ENCODE measurements at places on chromosomes 1 and 21. TPM values are rescaled to one million over a fixed set of nuclear protein-coding genes. Genes with fewer than 3 reads are reported as not detected.

DNA sequence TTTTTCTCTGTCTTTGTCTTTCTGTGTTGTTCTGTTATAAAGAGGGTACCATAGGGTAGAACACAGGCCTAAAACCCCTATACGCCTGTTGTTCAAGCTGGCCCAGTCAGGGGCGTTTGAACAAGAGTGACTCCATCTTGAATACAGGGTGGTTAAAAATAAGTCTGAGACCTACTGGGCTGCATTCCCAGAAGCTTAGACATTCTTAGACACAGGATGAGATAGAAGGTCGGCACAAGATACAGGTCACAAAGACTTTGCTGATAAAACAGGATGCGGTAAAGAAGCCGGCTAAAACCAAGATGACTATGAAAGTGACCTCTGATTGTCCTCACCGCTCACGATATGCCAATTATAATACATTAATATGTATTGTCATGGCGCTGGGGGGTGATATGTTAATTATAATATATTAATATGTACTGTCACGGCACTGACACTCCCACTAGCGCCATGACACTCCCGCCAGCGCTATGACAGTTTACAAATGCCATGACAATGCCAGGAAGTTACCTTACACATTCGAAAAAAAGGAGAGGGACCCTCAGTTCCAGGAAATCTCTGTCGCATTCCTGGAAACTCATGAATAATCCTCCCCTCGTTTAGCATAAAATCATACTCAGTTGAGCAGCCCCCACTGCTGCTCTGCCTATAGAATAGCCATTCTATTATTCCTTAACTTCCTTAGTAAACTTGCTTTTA, 58.5 kb upstream of the KLHDC7A start:
- no peak for DNase-seq

- DNase-seq = no peak
Measured at GRCh38 chr1:55304229-55304740, 89.1 kb upstream of the USP24 start.

GRCh38 chr1:77170687-77171086, 48.5 kb downstream of the PIGK start:
- DNase-seq = no peak

DNA sequence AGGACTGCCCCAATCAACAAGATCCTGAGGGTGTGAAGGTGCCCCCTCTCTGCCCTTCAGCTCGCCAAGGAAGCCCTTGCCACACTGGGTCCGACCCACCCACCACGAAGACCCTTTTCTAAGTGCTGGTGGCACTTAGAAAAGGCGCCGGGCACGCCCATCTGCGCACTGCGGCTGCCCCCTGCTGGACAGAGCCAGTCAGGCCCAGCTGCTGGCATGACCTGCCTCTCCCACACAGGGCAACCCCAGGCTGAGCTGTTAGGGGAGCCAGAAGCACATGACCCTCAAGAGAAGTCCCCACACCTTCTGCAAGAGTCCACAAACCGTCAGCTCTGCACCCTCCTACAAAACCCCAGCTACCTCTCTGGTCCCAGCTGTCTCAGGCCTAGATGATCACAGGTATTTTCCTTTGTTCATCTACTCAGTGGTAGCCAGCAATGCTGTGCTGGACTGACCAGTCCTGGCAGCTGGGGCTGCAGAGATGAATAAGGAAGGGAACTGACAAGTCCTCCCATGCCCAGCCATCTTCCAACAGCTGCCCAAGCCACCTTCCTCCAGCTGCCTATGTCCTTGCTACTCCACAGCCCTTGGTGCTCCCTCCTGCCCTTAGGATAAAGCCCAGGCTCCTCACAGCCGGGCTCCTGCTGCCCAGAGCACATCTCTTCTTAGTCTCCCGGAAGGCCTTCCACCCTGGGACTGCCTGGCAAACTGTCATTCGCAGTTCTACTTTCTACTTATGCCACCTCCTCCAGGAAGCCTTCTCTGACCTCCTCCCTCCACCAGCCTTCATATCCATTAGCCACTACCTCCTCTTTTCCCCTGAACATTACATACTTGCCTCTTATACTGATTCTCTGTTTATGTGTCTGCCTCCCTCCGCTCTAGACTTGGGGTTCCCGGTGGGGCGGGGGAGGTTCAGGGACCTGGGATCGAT, 39.8 kb upstream of the ZC3H12A start:
- DNase-seq = peak; percentile 55

DNA sequence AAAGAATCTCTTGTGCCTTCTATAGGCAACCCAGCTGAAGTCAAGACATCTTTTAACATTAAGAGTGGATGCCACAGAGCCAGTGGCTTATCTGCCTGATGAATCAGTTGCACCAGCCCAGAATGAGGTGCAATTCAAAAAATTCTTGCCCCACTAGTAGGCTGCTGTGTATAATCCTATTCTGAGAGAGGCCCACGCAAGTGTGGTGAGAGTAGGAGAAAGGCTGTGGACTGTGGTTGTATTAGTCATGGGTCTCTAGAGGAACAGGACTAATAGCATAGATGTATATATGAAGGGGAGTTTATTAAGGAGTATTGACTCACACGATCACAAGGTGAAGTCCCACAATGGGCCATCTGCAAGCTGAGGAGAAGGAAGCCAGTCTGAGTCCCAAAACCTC, 216.4 kb downstream of the LTN1 start:
- DNase-seq = no peak

GRCh38 chr1:220113136-220113695, 19.3 kb downstream of the IARS2 start:
- DNase-seq = peak; percentile 38

The ICOSLG gene
- polyA plus RNA-seq = 0.45 TPM

The HRNR gene
- polyA plus RNA-seq = not detected
